ENCODE measurements at places on chromosomes 6 and 20.
A peak's percentile ranks its signal among the peaks of the same experiment; 100 is the strongest.

DNA sequence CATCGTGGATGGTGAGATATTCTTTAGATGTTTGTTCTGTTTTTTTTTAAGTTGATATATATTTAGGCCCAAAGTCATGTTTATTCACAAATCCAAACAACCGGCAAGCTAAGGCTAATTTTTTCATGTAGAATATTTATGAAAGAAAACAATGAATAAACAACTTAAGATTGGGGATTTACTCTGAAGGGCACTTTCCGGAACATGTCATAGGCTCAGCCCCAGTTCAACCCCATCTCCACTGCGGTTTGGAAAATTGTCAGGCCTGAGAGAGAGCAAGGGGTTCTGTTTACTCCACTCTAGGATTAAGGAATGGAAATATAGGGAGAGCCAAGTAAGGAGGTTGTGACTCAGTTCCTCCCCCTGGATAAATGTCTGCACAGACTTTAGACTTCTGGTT is 18.3 kb downstream of the RPS6KA2 start:
- DNase-seq: no peak

DNA sequence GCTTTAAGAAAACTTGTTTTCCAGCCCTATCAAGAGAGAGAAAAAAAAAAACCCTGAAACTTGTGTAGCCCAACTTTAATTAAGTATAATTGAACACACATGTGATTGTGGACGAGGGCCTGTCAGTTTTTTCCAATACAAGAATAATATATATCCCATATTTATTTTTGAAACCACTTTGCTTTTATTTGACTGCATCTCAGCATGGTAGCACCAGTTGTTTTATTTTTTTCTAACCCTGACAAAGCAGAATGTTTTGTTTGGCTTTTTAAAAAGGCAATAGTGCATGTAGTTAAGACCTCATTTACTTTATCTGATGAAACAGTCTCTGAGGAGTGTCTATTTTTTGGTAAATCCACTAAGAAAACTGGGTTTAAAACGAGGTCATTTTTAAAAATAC is 257.7 kb downstream of the CDKAL1 start:
- DNase-seq: no peak

DNA sequence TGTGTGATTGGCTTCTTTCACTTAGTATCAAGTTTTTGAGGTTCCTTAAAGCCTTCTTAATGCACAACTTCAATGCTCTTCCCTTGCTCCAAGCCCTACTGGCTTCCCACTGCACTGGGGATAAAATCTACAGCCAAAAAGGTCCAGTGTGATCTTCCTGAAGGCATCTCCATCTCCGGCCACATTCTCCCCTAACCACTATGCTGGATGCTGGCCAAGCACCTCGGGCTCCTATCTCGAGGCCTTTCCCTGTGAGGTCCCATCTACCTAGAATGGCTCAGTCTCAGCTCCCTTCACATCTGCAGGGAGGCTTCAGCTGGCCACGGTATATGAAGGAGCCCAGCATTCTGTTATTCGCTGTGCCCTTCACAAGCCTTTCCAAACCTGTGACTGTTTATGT is 48.1 kb downstream of the CNKSR3 start:
- no peak for DNase-seq

DNA sequence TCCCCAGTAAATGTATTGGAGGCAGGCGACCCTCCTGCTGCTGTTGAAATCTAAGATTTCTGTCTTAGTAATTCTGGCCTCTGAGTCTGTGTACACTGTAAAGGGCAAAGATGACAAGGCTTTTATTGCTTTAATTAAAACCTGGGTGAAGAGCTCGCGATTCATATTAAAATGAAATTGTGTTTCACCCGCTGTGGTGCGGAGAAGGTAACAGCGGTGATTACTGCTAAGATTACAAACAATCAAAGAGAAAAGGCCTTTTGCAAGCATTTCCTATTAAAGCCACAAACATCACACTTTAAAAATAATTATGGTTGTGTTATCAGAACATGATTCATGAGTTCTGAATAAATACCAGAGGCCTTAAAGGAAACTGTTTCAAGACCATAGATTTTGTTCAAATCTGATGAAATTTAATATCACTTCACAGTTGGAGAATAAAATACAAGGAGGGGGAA is 69.3 kb downstream of the TOX2 start:
- DNase-seq: no peak

DNA sequence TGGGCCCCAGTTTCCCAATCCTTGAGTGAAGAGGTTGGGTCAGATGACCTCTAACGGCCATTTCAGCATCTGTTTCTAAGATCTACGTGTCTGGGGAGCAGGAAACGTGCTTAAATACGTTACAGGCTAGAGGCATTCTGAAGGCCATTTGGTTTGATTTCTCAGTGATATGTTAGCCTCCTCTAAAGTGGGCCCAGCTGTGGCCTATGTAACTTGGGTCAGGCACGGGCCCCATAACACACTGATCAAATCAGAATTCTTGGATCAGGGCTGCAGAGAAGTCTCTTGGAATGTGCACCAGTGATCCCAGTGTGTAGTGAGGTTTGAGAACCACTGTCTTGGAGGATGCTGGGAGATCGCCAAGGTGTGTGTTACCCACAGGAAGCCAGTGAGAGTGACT is 36.1 kb upstream of the TGM3 start:
- DNase-seq: no peak

- no peak for DNase-seq
Observed at GRCh38 chr6:12112540-12113189, 100.6 kb downstream of the HIVEP1 start.

DNA sequence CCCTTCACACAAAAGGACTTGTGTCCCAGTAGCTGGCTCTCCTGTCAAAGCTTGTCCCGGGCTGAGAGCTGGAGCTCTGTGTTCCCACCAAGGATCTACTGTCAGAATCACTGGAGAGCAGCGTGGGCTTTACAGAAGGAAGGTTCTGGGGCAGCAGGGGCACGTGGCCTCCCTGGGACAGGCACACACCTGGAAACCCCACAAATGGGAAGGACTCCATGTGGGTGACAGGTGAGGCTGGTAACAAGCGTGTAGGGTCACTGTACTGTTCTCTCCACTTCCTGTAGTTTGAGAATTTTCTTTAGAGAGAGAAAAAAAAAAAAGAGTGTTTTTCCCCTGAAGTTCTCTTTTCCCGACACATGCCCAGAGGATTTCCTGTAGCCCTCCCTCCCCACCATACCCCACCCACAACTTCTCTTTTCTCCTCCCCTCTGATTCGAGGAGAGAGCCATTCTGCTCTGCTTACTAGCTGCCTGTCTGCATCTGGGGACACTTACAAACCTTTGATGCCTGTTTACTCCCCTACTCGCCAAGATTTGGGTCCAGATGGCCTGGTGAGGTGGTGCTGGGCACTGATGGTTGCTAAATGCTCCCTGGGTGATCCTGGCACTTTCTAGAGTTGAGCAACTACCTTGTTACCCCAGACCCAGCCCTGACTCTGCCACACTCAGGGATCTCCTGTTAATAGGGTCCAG is 84.1 kb upstream of the SIRPA start:
- no peak for DNase-seq

DNA sequence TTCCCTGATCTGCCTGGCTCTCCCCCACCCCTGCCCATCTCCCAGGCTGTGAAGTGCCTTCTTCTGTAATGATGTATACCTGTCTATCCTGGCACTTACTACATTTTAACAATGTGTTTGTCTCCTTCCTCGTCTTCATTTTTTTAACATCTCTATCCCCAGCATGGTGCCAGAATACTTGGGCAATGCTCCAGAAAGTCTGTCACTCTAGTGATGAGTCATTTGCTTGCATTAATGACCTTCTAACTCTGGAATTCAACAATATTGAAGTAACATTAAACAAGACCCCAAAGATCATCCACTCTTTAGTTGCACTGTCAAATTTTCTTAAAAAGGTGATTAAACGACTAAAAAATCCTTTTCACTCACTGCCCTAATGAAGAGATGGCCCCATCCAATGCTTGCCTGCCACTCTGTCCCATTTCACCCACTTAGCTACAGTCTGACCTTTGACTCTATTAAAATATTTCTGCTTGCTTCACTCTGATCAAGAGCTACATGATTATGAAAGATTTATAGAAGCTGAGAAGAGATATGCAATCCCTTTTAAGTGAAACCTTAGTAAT is 7.7 kb upstream of the KLHL31 start:
- DNase-seq: no peak

DNA sequence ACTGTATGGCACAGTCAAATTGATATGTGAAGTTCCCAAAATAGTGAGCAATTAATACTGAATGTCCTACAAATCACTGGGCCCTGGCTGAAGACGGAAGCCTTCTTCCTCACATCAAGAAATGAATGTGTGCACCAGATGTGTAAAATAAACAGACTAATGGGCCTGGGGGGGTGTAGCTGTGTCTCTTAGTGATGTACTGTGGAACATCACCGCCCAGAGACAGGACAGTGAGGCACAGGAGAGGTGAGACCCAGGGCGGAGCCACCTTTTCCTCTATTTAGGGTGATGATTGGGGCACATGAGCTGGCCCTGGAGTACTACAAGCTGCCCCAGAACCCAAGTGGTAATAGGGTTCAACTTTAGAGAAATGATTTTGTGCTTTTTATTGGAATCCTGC is 368.5 kb upstream of the ARID1B start:
- no peak for DNase-seq

DNA sequence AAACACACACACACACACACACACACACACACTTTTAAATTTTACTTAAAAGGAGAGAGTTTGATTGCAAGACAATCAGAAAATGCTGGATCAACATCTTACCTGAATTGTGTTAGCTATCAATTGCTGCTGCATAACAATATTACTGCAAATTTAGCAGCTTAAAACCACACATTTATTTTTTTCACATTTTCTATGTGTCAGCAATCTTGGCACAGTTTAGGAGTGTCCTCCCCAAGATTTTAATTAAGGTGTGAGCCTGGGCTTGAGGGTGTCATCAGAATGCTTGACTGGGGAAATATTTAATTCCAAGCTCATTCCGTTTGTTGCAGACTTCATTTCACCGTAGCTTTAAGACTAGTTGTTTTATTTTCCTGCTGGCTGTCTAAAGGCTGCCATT is 431.0 kb upstream of the GJE1 start:
- no peak for DNase-seq

DNA sequence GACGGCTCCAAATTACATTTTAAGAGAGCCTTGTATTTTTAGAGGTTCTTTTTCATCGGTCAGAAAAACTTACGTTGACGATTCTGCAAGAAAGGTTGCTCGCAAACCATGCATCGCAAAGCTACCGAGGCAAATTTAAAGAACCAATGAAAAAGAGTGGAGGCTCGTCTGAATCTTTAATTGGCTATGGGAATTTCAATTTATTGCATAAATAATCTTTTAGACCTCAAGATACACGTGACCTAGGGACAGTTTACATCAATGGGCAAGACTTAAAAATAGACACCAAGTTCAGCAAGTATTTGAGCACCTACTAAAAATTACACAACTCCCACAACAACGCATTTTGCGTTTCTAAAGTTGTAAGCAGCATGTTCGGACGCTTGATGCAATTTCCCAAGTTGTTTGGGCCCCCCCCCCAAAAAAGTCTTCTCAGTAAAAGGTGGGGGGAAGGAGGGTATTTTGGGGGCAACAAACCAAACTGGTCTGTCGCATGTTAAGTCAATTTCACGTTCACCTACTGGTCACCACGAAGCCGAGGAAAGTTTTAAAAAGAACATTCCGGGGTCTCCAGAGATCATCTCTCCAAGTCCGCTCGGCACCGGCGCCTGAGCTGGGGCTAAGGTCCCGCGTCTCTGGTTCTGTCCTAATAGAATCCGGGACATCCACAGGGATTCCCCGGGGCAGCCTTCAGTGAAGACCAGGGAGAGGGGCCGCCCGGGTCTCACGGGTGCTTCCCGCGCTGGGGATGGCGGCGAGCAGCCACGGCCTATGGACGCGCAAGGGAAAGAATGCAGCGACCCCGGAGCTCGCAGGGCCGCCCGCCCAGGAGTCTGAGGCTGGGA is 851 bp downstream of the SNX5 start:
- peak; percentile 16 for DNase-seq

DNA sequence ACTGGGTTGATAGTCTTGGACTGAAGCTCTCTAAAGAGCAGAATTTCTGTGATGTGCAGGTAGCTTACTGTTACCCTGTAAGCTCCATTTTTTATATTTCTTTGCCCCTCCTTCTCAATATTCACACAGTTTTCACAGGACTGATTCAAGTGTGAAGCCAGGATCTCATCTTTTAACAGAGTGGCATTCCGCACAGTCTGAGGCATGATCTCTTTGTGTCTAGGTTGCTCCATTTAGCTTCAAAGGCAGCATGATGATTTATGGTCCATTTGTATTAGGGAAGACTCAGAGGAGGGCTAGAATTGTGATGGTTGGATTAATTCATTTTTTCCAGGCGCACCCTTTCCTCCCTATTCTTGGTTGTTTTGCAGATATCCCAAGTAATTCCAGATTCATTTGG is 43.5 kb downstream of the CARMIL1 start:
- DNase-seq: no peak

GRCh38 chr6:168272415-168273325 is 46.9 kb downstream of the DACT2 start:
- no peak for DNase-seq

GRCh38 chr6:63928613-63929012 is 293.0 kb downstream of the PHF3 start:
- DNase-seq: no peak

DNA sequence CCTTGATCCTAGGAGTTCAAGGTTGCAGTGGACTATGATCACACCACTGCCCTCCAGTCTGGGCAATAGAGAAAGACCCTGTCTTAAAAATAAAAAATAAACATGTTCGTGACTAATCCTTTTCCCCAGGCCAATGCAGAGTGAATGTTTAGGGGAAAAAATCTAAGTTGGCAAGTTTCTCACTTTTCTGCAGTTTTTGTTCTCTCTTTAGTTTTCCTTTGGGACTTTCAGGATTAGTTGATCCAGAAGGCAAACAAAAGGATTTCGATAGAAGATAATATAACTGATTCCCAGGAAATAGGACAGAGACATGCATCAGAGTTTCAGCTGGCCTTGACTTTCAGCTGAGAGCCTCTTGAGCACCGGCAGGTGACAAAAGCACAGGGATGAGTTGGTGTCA is 53.3 kb downstream of the SOD2 start:
- DNase-seq: no peak

GRCh38 chr6:131575834-131576478 is 2.9 kb downstream of the ARG1 start:
- DNase-seq: no peak

GRCh38 chr6:3916211-3916610 is 67.0 kb downstream of the FAM50B start:
- no peak for DNase-seq

DNA sequence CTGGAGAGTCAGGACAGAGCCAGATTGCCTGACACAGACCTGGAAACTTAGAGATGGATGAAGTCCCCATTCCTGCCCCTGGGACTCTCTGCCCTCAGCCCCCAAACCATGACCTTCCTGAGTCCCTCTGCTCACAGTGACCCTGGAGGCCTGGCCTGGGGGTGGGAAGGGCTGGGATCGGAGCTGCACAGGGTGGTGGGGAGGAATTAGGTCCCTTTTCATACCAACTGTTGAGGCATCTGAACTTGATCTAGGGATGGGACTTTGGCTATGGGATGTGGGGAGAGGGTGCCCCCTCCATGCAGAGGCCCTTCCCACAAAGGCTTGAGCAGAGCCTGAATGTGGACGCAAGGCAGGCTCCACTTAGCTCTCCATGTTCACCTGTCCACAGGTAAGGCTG is 144.1 kb downstream of the MRPL14 start:
- DNase-seq: no peak
